ENCODE measurements at places on chromosomes 7 and 10.

- no peak for DNase-seq
Observed at GRCh38 chr7:46626691-46627310, 705.7 kb upstream of the IGFBP3 start.

GRCh38 chr7:107865956-107866775 lies 24.8 kb upstream of the DLD start:
- no peak for DNase-seq

GRCh38 chr10:132881186-132881920 lies 61.0 kb downstream of the CFAP46 start:
- DNase-seq: no peak

- no peak for DNase-seq
Observed at GRCh38 chr7:51679358-51679757, 362.7 kb upstream of the COBL start.

- DNase-seq: no peak
Observed at GRCh38 chr10:48649349-48649944, 35.2 kb upstream of the WDFY4 start.

GRCh38 chr7:82015751-82016150 lies 245.9 kb upstream of the HGF start:
- DNase-seq: no peak

- no peak for DNase-seq
Observed at GRCh38 chr7:112020800-112021199, 185.4 kb downstream of the DOCK4 start.

DNA sequence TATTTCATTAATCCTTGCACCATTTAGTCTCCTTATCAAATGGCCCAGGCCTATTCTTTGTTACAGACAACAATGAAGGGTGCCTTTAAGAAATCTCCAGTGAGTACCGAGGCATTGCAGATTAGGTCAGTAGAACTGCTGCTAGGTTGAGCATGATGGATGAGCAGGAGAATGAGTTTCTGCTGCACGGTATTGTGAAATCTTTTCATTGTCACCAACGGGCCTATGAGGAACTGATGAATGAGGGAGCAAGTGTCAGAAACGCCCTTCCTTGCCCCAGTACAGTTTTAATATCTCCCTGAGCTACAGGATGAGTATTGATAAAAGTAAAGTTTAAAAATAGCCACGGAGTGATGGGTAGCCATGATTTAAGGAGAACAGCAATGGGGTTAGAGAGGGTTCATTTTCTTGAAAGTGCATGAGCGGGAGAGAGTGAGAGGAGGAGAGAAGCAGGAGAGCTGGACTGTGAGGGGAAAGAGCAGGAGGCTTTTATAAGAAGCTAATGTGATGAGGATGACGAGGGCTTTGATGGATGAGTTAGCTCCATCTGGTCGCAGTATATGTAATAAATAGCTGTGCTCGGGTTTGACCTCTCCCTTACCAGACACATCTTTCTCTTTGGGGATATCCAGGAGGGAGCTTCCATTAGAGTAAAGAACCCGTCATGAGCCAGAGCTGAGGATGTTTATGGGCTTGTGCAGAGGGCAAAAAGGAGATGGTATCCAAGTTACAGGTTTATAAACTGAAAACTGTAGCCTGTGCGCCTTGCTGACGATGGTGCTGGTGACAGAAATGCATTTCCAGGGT lies 526.1 kb downstream of the LRMDA start:
- DNase-seq: no peak

- DNase-seq: peak; percentile 43
Observed at GRCh38 chr7:112898432-112899290, 108.5 kb upstream of the TMEM168 start.

GRCh38 chr10:21508706-21509331 lies 16.7 kb downstream of the SKIDA1 start:
- DNase-seq: no peak

DNA sequence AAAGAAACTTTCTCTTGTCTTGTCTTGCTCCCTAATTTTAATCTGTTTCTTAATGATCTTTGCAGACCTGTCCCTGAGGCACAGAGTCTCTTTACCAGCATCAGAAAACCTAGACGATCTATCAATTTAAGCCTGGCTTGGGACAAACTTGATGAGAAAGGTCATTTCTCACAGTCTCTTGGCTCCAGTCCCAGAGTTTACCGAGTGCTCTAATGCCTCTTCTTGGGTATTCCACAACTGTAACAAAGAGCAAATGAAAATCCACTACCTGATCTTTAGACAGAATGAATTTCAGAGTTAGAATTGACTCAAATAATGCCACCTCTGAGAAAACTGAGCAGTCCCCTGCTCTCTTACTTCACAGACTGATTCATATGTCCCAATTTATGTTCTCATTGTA lies 106.4 kb upstream of the DNAJB12 start:
- DNase-seq: no peak

- DNase-seq: no peak
Observed at GRCh38 chr7:48760528-48761265, 163.7 kb upstream of the CDC14C start.

DNA sequence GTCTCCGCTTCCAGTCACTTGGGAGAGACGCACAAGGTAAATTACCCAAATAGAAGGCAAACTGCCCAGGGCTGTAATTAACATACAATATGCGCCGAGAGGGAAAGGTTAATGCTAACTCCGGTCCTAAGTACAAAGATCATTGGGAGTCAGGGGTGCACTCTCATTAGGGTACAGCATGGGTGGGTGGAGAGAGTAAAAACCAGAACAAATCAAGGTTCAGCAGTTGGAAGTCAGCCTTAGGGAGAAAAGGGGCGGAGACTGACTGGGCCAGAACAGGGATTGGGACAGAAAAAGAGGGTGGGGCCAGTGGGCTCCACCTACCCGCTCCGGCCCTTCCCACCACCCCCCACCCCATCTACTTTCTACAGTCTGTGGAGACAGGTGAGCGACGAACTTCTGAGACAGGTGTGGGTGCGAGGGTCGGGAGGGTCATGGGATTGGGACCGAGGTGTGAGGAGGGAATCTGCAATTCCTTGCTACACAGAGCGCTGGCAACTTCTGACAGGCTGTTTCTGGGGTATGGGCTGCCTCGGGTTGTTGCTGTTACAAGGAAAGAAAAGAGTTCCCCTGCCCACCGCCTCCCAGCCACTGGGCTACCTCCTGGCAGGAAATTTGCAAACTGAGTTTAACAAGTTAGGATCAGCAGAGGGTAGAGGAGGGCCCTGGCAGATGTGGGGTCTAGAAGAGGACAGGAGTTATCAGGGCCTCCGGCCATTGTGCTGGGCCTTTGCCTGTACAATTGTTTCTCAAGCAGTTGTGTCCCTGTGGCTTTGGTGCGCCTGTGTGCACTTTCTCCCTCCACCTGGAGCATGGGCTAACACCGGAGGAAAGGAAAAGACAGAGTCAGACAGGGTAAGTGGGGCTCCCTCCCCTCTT lies at the start of gene TMEM139:
Gene TMEM139 (plus strand): TSS at position 368 of the 879 bp plus-strand sequence. CDS start 1,000 bp downstream, outside the sequence.
- DNase-seq: no peak

- DNase-seq: no peak
Observed at GRCh38 chr7:11313801-11314200, 340.1 kb downstream of the PHF14 start.

- DNase-seq: no peak
Observed at GRCh38 chr7:51304729-51305128, 11.9 kb downstream of the COBL start.

DNA sequence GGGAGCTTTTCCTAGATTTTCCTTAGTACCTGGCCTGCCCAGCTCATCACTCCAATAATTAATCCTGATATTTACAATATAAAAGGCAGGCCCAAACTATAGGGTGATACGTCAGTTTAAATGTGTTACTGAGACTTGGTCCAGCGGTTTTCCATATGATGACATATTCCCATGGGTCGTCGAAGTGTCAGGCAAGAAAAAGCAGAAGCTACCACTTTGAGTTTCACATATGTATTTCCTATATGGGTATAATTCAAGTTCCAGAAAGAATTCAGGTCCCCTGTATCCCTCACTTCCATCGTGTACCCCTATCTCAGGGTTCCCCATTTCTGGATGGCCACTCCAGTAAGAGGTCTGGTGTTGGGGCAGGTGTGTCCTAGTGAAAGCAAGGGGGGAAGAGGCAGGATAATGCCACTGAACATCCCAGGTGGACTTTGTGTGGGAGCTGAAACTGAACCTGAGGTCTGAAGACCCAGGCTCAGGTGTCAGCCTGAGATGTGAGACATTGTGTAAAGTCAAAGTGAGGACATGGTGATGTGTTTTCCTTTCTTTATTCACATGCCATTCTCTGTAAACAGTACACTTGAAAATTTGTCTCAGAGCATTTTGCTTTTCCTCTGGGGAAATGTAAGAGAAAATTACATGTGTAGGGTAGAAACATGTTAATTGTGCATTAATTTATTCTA lies 167.8 kb downstream of the PLXDC2 start:
- DNase-seq: no peak

DNA sequence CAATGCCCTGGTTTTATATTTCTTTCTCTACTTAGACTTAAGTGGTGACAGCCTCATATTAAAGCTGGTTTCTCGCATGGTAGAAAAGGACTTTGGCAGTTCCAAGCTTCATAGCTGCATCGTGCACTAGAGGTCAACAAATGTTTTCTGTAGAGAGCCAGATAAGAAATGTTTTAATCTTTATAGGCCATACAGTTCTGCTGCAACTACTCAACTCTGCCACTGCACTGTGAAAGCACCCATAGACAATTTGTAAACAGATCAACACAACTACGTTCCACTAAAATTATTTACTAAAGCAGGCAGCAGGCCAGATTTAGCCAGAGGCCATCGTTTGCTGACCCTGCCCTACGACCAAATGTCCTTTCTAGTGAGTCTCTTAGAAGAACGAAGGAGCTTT lies 36.7 kb downstream of the CSGALNACT2 start:
- no peak for DNase-seq

- no peak for DNase-seq
Observed at GRCh38 chr7:115058726-115059125, 136.8 kb downstream of the MDFIC start.

DNA sequence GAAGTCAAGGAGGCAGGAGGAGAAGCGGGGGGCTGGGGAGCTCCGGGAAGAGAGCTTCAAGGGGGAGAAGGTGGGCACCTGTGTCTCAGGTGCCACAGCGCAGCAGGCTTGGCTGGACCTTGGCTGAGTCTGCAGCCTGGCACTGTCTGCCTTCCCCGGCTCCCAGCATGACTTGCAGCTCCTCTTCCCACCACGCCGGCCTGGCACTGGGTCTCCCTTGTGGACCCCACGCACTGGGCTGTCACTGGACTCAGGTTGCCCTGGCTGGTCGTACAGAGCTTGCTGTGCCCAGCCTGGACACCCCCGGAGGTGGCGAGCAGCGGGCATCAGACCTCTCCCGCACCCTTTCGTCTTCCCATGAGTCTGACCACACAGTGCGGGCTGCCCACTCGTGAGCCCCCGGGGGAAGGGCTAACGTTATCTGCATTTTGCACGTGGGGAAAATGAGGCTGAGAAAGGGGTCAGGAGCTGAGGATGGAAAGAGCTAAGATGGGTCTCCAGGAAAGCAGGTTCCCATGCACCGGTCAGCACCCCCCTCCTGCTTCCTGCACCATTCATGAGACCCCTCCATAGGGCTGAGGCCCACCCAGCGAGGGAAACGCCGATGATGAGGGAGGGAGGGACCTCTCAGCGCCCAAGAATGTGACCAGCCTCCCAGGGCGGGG lies 40.3 kb upstream of the PSMG3 start:
- DNase-seq: no peak

GRCh38 chr7:77698042-77698625 lies 1.9 kb downstream of the RSBN1L start:
- no peak for DNase-seq

DNA sequence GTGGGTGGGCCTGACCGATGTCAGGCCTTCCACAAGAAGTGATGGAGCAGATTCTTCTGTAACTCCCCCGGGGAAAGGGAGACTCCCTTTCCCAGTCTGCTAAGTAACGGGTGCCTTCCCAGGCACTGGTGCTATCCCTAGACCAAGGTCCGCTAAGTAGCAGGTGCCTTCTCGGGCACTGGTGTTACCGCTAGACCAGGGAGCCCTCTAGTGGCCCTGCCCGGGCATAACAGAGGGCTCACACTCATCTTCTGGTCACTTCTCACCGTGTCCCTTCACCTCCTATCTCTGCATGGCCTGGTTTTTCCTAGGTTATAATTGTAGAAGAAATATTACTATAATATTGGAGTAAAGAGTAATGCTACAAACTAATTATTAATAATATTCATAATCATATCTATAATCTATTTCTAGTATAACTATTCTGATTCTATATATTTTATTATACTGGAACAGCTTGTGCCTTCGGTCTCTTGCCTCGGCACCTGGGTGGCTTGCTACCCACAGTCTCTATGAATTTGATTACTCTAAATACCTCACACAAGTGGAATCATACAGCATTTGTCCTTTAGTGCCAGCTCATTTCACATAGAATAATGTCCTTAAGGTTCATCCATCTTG lies 1378.7 kb downstream of the XPNPEP1 start:
- DNase-seq: peak; percentile 37

DNA sequence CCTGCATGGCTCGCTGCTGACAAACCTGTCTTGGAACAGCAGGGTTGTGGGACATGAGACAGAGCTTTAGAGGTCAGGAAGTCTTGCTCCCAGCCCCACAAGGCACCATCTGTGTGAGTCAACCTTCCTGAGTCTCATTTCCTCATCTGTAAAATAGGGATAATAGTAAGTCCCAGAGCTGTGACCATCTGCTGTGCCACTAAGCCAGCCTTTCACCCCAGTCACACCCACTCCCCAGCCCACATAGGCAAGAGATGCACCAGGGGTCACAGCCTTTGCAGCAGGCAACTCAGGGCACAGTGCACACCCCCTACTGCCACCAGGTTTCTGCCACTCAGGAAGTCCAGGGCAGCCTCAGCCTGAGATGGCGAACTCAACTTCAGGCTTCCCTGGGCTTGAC lies 29.4 kb upstream of the CDH23 start:
- DNase-seq: no peak

- no peak for DNase-seq
Observed at GRCh38 chr10:29957907-29958331, 101.5 kb downstream of the JCAD start.

GRCh38 chr10:11018432-11018841 lies 765 bp downstream of the CELF2 start:
- DNase-seq: peak; percentile 19

GRCh38 chr10:15796098-15796759 lies 64.1 kb downstream of the MINDY3 start:
- DNase-seq: no peak

DNA sequence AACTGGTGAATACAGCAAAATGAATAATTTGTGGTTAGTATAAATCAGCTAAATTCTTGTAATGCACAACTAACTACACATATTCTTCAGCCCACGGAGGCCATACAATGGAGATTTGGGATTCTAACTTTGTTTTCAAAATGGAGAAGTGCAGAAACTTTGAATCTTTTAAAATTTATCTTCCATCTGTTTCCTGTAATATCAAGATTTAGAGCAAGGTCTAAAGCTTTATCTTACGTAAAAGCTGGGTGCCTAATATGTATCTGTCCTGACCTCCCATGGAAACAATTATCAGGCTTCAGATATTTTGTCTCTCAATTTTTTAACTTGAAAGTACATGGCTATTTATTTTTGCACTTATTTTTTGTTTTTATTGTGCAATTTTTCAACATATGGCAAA lies 5.0 kb upstream of the AHR start:
- no peak for DNase-seq

DNA sequence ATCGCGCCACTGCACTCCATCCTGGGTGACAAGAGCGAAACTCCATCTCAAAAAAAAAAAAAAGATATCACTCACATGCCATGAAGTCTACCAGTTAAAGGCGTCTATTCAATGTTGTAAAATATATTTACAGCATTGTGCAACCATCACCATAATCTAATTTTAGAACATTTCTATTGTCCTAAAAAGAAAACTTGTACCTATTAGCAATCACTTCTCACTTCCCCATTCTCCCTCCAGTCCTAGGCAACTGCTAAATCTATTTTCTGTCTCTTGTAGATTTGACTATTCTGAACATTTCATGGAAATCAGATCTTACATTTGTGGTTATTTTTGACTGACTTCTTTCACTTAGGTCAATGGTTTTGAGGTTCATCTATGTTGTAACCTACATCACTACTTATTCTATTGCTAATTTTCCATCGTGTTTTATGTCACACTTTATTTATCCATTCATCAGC lies 25.2 kb upstream of the OTUD1 start:
- no peak for DNase-seq
